ENCODE measurements at places on chromosomes 6 and 20. TPM values are rescaled to one million over a fixed set of nuclear protein-coding genes. Genes with fewer than 3 reads are reported as not detected.

The SNRPB gene
- 158 TPM for polyA plus RNA-seq

The TTPAL gene
- 11.3 TPM for polyA plus RNA-seq

The GPX5 gene
- polyA plus RNA-seq: 0.23 TPM

The DEFB116 gene
- not detected for polyA plus RNA-seq

The VARS1 gene
- 52.1 TPM for polyA plus RNA-seq

The GRM4 gene
- 0.37 TPM for polyA plus RNA-seq

The MAD2L1BP gene
- polyA plus RNA-seq: 28.3 TPM

The JAG1 gene
- polyA plus RNA-seq: 68.1 TPM

The SPTLC3 gene
- 13.5 TPM for polyA plus RNA-seq

The MEI4 gene
- polyA plus RNA-seq: 0.10 TPM

Measured in right lung (tissue), 10 donors.